ENCODE measurements at places on chromosomes 3 and 15.

DNA sequence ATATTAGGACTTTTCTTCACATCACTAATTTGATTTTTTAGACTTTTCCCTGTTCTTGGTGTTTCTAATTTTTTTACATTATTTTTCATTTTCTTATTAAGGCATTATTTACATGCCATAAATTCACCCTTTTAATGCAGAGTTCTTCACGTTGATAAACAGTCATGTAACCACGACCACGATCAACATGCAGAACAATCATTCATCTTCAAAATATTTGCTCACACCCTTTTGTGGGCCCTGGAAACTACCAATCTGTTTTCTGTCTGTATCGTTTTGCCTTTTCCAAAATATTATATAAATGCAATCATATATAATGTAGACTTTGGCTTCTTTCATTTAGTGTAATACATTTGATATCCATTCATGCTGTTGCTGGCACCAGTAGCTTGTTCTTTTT lies 48.7 kb downstream of the ARRDC4 start:
- no peak for DNase-seq

DNA sequence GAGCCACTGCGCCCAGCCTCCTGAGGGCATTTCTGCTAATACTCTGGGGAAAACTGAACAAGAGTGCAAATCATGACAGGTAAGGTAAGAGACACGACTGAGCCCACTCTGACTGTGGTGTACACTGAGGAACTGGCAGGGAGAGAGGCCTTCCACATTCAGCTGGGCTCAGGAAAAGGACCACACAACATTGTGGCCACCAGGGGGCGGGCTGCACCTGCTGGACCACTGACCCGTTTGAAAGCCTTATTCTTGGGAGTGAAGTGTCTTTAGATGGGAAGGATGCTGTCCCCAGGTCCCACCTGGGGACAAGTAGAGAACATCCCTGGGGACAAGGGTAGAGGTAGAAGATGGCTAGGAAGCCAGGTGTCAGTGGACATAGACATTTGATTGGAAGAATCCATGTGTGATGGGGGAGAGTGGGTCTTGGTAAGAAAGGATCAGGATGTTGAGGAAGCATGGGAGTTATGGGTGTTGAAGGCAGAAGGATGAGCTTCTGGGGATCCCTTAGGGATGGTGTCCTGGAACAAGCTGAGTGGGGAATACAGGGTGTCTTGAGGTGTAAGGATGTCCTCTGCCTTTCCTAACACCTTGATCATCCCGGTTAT lies 6.2 kb upstream of the CTDSPL start:
- DNase-seq, result peak; percentile 62

GRCh38 chr3:15983232-15983631 lies 185.5 kb upstream of the ANKRD28 start:
- no peak for DNase-seq

DNA sequence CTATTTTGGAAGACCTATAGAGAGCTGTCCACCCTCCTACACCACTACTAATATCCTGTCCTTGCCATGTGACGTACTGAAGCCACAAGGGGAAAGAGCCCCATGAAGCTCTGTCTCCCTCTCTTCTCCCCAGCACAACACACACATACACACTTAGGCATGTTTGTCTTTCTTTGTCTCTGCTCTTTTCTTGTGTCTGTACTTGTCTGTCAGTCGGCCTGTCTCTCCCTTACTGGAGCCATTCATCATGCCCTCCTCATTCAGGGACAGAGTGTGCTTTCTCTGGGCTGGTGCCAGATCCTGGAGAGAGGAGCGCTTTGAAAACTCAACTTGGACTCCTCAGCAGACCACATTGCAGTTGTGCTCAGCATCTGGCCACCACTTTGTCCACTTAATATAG lies 47.6 kb downstream of the PSMD6 start:
- no peak for DNase-seq

DNA sequence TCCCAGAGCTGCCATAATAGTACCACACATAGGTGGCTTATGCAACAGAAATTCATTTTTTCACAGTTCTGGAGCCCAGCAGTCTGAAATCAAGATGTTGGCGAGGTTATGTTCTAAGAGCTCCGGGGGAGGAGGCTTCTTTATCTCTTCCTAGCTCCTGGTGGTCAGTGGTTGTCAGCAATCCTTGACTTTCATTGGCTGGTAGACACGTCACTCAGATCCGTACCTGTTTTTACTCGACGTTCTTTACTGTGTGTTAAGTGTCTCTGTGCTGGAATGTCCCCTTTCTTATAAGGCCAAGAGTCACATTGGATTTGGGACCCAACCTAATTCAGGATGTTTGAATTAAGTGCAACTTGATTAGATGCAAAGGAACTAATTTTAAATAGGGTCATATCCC lies 218.5 kb upstream of the CNTN3 start:
- DNase-seq, result no peak

DNA sequence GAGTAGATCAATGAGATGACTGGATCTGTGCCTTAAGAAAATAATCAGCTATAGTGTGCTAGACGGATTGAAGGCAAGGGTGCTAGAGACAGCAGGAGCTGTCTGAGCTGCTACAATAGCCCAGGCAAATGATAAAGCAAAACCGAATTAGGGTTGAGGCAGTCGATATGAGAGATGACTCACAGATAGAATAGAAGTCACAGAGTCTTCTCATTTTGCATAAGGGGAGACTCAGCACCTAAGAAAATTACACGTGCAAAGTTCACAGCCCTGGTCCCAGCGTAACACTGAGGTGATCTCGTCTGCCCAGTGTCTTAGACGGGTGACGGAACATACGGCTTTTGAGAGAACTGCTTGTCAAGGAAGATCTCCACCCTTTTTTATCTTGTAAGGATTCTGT lies 11.6 kb downstream of the LPP start:
- DNase-seq, result no peak

DNA sequence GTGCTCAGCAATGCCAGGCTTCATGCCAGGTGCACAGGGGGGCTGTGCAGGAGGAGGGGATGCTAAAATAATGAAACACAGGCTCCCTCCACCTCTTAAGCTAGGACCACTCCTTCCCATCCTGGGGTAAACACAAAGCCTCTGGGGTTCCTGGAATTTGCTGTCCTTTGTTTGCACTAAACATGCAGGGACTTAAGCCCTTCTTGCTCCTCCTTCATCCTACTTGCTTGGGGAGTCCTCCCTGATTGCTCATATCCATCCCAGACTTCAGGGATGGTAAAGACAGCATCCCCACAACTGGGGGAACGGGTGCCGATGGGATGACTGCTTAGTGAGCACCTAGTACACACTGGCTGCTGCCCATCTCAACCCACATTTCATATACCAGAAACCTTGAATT lies 5.1 kb downstream of the LINGO1 start:
- no peak for DNase-seq

GRCh38 chr3:112334691-112335433 lies 1.9 kb downstream of the CD200 start:
- no peak for DNase-seq

- no peak for DNase-seq
Measured at GRCh38 chr15:29003840-29004233, 118.1 kb downstream of the APBA2 start.

- DNase-seq, result no peak
Measured at GRCh38 chr3:13234666-13235065, 161.4 kb upstream of the IQSEC1 start.

GRCh38 chr15:35458176-35458856 lies 87.6 kb downstream of the DPH6 start:
- no peak for DNase-seq

DNA sequence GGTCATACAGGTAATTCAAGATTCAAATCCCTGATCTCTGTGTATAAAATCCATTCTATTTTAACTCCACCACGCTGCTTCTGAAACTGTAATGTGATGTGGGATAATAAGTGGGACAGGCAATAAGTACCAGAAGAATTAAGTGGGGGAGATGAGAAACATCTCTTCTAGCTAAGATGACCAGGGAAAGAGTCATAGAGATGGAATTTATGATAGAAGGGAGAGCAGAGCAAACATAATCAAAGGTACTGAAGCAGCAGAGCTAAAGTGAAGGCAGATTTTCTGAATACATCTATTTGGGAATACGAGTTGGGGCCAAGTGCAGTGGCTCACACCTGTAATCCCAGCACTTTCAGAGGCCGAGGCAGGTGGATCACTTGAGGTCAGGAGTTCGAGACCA lies 4.9 kb downstream of the MRPL47 start:
- DNase-seq, result no peak

GRCh38 chr3:107710851-107711250 lies 188.1 kb downstream of the BBX start:
- no peak for DNase-seq

DNA sequence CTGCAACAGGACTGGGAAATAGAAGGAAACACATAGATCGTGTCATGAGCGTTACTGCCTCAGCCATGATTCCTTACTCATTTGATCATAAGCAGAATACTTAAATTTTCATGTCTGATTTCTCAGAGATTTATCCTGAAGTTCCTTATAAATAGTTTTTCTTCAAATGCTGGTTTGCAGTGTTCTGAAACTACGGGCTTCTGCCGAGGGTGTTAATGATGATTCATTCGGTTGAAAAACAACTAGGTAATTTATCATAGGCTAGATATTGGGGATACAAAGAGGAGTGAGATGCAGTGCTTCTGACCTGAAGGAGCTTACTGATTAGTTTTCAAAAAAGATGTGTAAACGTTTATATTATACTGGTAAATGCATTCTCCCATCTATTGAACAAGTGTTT lies 428.9 kb downstream of the NLGN1 start:
- DNase-seq, result no peak

- no peak for DNase-seq
Measured at GRCh38 chr15:36335659-36336058, 243.8 kb upstream of the CDIN1 start.

- no peak for DNase-seq
Measured at GRCh38 chr3:50493086-50493485, 10.3 kb downstream of the CACNA2D2 start.

GRCh38 chr3:47339951-47340350 lies 40.9 kb upstream of the PTPN23 start:
- no peak for DNase-seq

- no peak for DNase-seq
Measured at GRCh38 chr15:38085931-38086568, 151.6 kb downstream of the TMCO5A start.

GRCh38 chr3:148146947-148147826 lies 550.5 kb upstream of the AGTR1 start:
- DNase-seq, result no peak

GRCh38 chr15:78672285-78673014 lies 31.4 kb upstream of the CHRNB4 start:
- no peak for DNase-seq

DNA sequence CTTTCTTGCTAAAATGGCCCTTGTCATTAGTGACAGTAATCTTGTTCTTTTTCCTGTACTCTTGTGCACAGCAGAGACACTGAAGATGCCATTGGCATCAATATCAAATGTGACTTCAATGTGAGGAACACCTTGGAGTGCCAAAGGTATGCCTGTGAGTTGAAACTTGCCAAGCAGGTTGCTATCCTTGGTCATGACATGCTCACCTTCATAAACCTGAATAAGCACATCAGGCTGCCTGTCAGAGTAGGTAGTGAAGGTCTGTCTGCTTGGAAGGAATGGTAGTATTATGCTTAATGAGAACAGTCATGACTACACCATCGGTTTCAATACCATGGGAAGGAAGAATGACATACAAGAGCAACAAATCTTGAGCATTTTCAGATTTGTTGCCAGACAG lies 6.3 kb upstream of the RAB5A start:
- DNase-seq, result no peak

DNA sequence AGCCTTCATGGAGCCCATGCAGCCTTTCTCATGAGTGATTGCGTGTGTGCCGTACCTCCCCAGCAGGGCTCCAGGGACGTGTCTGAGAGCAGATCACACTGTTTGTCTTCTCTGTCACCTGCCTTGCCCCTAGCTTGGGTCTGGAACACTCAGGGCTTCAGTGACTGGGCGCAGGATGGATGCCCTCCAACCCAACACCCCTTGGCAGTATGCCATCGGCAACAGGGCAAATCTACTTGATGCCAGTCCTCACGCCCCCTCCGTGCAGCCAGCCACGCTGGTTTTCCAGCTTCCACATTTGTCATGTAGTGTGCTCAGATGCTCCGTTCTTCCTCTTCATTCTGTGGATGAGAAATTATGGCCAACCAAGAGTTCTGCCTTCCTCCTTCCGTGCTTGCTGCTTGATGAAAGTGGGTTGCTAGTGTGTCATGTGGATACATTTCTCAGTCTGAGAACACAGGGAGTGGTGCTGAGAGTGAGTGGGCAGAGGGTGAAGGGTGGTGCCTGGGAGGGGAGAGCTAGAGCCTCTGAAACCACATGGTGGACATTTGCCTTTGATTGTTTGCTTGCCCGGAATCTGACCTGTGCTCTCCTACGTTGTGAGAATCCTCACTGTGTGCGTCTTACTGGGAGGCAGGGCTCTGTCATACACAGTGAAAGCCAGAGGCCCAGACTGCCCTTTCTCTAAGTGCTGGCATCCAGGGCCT lies 97.2 kb downstream of the FAM43A start:
- DNase-seq, result no peak

- no peak for DNase-seq
Measured at GRCh38 chr3:181313335-181313734, 323.8 kb upstream of the DNAJC19 start.

DNA sequence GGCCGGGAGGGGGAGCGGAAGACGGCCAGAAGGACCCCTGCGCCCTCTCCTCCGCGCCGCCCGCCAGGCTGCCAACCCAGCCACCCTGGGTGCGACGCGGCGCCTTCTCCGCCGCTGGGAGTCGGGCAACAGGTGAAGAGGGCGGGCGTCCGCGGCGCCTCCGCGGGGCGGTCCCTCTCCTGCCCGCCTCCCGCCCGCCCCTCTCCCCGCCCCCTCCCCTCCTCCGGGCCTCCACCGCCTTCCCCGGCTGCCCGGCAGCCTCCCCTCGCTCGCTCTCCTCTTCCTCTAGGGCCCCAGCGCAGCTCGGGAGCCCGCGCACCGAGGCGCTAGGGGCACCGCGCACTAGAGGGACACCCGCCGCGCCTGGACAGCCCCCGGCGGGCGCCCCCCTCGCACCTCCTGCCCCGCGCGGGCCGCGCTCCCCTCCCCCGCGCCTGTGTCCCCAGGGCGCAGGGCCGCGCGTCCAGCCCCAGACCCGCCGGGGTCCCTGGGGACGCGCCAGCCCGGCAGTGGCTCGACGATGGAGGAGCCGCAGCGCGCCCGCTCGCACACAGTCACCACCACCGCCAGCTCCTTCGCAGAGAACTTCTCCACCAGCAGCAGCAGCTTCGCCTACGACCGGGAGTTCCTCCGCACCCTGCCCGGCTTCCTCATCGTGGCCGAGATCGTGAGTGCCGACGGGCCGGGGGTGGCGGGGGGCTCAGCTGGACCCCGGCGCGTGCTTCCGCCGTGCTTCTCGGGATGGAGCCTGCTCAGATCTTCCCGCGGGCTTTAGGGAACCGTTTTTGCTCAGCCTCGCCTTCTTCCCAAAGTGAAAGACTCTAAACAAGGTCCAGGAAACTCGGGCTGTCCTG lies at the start of gene CMTM8:
TSS of gene CMTM8 (plus strand) at position 228 of the 854 bp plus-strand sequence. CDS start at position 521, 293 bp downstream.
- peak; percentile 59 for DNase-seq

- DNase-seq, result no peak
Measured at GRCh38 chr3:100110162-100110561, 4.1 kb downstream of the FILIP1L start.

DNA sequence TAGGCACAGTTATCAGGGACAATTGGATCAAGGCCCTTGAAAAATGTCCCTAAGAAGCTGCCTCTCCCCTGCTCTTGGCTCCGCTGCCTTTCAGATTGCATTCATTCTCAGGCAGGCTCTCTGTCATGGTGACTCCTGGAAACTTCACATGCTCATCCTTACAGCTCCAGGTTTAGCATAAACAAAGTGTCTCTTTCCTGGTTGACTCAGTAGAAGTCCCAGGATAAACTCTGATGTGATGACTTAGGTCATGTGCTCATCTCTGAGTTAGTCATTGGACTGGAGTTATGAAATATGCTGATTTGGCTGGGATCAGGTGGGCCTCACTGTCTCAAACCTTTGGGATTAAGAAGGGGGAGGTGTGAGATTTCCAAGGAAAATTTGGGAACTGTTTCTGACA lies 243.8 kb downstream of the ZNF621 start:
- DNase-seq, result no peak

All from effector CD4-positive, alpha-beta T cell (primary cell).